T-helper 17 cell (primary cell): ENCODE measurements at places on chromosomes 4 and X.

DNA sequence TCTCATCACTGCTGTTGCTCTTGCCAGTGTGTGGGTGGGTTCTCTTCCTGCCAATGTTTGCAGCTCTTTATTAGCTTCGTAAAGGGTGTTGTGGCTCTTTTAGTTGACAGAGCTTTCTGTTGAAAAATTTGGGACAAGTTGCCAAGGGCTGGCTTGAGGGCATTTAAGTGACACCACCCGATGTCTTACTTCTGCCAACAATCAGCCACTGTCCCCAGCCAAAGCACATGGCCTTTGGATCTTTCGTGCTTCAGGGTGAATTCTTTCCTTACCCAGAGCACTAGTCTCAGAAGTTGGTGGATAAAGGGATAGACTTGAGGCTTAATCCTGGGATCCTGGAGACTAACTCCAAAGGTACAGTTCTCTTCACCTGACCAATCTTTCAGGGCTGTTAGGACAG lies 113.6 kb downstream of the SOX3 start:
- DNase-seq, result no peak

GRCh38 chr4:2361366-2362265 lies 56.8 kb downstream of the ZFYVE28 start:
- no peak for DNase-seq

GRCh38 chr4:175440786-175441185 lies 371.3 kb downstream of the GPM6A start:
- no peak for DNase-seq

DNA sequence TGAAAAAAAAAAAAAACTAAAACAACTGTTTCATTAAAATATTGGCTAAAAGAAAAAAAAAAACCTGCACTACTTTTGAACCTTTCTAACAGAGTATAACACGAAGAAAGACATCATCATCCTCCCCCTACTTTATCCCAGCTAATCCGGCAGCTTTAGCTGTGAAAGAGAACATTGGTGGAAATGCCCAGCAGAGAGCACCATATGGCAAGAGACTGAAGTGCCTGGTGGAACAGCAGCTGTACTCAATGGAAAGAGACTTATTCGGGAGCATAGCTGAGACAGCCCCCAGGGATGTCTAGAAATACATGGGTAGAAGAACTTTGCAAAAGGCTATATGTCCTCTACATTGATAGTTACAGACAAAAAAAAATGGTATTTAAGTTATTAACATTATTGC lies 30.3 kb downstream of the STPG2 start:
- no peak for DNase-seq

- no peak for DNase-seq
Observed at GRCh38 chr4:3440011-3440410, 1.8 kb upstream of the HGFAC start.

GRCh38 chr4:87322754-87323153 lies at the start of gene HSD17B13:
TSS of gene HSD17B13 (minus strand) at chr4:87322882. CDS start at chr4:87322841, 41 bp downstream.
- DNase-seq, result no peak

DNA sequence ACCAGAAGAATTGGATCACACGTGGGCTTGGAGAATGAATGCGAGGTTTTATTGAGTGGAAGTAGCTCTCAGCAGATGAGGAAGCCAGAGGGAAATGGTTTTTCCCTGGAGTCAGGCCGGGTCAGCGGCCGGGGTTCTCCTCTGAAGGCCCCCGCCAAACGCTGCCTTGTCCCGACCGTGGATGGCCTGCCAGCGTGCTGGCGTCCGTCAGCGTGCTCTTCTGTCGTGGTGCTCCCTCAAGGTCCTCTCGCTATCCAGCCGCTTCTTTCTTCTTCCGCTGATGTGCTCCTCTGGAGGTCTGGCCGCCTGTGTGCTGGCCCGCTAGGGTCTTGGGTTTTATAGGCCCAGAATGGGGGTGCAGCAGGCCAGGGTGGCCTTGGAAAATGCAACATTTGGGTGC lies 632.2 kb downstream of the TRAM1L1 start:
- DNase-seq, result no peak

DNA sequence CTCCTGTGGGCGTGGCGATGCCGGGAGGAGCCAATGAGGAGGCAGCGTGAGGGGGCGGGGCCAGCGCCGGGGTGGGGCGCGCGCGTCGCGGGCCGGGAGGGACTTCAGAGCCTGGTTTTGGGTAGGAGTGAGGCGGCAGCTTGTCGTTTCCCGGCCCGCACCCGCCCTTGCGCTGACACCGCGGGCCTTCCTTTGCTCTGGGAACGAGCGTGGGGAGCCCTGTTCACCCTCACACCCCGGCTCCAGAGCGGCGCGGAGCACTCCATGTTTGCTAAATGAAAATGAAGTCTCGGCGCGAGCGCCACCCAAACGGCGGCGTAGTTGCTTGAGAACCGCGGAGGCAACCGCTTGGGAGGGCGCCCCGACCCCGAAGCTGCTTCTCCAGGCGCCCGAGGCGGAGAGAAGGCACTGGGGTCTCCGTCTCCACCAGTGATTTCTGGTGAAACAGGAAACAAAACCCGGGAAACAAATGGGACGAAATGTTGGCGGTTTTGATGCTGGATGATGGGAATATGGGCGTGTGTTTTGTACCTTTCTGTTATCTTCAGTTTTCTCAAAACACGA lies 497 bp upstream of the GRPEL1 start:
- no peak for DNase-seq

- DNase-seq, result no peak
Observed at GRCh38 chrX:68763481-68763880, 65.3 kb upstream of the EFNB1 start.

- no peak for DNase-seq
Observed at GRCh38 chr4:73453701-73454005, 17.6 kb downstream of the AFP start.

- DNase-seq, result no peak
Observed at GRCh38 chr4:80253510-80253909, 13.0 kb upstream of the FGF5 start.

- no peak for DNase-seq
Observed at GRCh38 chr4:159008671-159009070, 94.2 kb upstream of the RAPGEF2 start.

GRCh38 chrX:131741103-131741581 lies 197.3 kb downstream of the OR13H1 start:
- no peak for DNase-seq

DNA sequence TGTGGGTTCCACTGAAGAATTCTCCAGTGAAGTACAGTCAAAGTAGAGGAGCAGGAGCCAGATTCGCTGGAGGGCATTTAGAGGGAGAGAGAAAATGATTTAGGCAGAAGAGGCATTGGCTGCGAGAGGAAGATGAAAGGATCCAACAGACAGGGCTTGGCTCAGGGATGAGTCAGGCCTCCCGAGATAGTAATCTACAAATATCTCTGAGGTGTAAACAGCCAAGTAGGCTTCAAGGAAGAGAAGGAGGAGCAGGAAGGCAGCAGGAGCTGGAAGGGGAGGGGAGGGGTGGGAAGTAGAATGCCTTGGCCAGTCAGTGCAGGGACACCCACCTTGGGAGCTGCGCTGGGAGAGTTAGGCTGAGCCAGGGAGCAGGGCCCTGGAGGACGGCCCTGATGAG lies 55.5 kb downstream of the PJA1 start:
- no peak for DNase-seq

DNA sequence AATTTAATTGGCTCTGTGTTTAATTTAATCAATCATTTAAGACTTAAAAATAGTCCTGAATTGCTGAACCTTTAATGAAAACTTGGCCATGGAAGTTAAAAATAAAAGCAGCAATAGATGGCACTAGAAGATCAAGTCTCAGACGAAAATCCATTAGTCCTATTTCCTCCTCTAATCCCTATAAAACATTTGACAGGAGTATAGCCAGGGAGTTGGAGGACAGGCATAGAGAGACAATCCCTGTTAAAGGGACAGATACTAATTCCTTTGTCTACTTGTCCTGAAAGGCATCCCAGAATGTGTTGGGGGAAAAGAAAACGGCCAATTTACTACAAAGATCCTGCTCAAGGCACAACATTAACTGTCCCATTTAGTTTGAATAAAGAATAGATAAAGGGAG lies 276.3 kb upstream of the TACR3 start:
- DNase-seq, result no peak

GRCh38 chrX:49166914-49167739 lies 4.6 kb downstream of the MAGIX start:
- DNase-seq, result peak; percentile 33

DNA sequence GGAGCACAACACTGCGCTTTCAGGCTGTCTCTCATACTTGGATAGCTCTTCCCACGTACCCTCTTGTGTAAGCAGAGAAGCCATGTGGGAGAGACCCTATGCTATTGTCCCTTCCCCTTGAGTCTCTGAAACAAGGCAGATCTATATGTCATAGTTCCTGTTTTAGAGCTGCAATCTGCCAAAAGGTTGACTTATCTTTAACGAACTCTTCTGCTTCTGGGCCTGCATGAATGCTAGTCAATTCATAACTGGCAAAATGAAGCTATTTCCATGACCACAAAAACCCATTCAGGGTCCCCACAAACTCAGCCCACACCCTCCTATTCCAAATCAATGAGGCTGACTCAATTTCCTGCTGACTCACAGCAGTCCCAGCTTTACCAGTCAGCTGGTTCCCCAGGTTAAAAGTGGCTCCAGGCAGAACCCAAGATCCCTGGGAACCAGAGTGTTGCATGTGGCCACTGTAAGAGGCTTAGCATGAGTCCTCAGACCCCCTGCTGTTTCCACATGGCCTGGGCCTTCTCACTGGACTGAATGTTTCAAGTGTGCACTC lies 25.3 kb upstream of the SOD3 start:
- no peak for DNase-seq

- peak; percentile 41 for DNase-seq
Observed at GRCh38 chr4:37685823-37686372, 278 bp downstream of the RELL1 start.

DNA sequence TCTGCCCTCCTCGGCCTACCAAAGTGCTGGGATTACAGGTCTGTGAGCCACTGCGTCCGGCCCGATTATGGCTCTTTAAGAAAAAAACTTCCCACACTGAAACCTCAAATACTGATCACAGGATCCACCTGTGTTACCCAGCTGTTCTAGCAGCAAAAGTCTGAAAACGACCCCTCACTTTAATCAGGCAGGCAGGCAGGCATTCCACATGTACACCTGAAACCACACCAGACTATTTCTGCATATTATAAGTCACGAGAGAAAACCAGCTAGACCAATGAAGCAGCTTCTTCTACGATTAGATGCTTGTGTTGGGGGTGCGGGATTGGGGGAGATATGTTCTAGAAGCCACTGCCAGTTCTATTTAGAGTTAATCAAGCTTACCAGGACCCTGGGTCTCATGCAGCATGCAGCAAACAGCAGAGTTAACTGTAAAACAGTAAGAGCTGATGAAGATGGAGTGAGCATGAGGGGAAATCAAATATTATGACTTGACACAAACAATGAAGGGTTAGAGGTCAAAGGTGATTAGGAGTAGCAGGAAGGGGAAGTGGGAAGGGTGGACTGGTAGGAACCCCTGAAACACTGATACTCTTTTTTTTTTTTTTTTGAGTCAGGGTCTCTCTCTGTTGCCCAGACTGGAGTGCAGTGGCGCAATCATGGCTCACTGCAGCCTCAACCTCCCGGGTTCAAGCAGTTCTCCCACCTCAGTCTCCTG lies 18.9 kb upstream of the NKRF start:
- DNase-seq, result no peak

DNA sequence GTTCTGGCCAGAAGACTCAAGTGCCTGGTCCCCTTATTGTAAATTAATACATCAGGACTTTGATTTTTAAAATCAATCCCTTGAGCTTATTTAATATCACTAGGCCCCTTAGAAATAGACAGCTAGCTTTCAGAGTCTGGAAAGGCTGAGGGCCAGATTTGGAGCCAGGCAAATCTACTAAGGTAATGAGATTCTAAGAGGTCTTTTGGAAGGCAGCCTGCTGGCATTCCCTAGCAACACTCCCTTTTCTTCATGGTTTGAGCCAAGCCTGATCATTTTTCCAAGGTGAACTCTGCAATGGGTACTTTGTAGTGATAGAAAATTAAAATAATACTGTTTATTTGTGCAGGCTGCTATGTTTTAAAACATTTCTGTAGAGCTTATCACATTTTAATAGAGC lies 378.5 kb downstream of the FAT4 start:
- no peak for DNase-seq

DNA sequence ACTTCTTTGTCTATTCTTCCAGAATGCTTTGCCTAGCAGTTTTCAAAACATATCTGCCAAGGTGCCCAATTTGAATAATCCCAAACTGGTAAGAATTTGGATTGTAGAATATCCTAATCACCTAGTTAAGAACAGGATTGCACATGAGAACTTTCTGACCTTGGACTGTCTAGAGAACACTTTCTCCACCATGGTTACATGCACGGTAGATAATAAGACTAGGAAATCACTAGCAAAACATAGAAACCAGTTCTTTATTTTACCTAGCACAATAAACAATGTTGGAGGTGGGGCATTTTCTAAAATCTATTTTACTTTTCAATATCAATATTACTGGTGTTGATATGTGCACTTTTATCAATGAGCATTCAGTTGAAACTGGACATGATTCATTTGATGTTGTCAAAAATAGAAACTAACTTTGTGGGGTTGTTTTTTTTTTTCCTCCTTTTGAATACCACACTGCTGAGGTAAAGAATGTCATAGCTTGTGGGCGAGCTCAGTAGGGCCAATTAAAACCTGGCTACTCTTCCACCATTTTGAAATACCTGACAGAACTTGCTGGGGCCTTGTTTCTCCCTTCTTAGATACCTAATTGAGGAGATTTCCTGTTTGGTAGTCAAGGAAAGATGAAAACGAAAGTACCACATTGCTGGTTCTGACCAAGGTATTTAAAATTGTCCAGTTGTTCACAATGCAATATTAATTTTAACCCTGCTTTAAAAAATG lies 10.4 kb downstream of the MID1IP1 start:
- no peak for DNase-seq

GRCh38 chrX:2677764-2678163 lies 13.3 kb upstream of the CD99 start:
- no peak for DNase-seq

GRCh38 chr4:26083987-26084386 lies 170.0 kb downstream of the SMIM20 start:
- no peak for DNase-seq

GRCh38 chrX:42505016-42505415 lies 272.9 kb downstream of the PPP1R2C start:
- DNase-seq, result no peak

DNA sequence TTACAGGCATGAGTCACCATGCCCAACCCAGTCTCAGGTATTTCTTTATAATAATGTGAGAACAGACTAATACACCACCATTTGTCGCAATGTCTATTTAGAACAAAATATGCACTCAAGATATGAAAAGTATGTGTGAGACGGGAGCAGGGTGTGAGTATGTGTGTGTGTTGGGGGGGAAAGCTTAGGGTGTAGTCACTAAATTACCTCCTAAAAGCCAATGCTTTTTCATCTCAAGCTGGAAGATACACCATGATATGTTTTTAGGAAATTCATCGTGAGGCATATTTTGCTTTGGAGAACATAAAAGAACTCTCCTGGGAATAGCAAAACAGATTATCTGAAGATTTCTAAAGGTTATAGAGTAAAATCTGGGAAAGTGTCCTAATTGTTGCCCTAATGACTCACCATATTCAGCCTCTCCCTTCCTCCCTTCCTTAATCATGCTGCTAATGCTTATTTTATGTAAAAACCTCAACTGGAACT lies 262.7 kb downstream of the PDHA2 start:
- DNase-seq, result no peak

- DNase-seq, result peak; percentile 20
Observed at GRCh38 chr4:81466841-81467671, 4.7 kb downstream of the RASGEF1B start.

GRCh38 chrX:24646006-24646405 lies 1.1 kb downstream of the PCYT1B start:
- DNase-seq, result no peak
